ENCODE measurements at places on chromosomes 7 and 10.

DNA sequence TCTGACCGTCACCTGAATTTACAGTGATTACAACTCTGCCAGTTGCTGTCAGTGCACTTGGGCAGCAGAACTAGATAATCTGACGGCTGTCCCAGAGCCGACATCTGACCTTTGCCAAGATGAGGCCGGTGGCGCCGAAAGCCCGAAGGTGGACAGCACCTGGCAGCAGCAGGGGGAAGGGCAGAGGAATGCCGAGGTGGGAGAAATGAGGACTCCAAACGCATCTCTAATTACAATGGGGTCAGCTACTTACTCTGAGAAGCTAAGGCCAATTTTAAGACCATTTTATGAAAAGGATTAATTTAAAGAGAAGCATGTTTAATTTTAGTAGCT is 33.8 kb downstream of the TRIM8 start:
- no peak for DNase-seq

GRCh38 chr7:139947021-139947420 is 115.7 kb downstream of the PARP12 start:
- DNase-seq = no peak

- DNase-seq = peak; percentile 15
Measured at GRCh38 chr7:30642789-30643188, 39.5 kb downstream of the CRHR2 start.

DNA sequence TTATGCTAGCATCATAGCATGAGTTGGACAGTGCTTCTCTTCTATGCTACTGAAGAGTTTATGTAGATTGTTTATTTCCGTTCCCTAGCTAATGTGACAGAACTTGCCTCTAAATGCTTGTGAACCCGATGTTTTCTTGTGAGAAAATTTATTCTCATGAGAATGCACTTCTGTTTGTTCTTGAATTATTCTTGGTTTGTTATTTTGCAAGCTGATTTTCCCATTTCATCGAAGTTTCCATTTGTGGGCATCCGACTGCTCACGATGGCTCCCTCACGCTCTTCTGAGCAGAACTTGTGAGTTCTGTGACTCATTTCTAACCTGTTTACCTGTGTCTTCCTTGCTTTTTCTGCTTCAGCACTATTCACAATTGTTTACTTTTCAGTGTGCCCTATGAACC is 59.9 kb downstream of the WDFY4 start:
- no peak for DNase-seq

DNA sequence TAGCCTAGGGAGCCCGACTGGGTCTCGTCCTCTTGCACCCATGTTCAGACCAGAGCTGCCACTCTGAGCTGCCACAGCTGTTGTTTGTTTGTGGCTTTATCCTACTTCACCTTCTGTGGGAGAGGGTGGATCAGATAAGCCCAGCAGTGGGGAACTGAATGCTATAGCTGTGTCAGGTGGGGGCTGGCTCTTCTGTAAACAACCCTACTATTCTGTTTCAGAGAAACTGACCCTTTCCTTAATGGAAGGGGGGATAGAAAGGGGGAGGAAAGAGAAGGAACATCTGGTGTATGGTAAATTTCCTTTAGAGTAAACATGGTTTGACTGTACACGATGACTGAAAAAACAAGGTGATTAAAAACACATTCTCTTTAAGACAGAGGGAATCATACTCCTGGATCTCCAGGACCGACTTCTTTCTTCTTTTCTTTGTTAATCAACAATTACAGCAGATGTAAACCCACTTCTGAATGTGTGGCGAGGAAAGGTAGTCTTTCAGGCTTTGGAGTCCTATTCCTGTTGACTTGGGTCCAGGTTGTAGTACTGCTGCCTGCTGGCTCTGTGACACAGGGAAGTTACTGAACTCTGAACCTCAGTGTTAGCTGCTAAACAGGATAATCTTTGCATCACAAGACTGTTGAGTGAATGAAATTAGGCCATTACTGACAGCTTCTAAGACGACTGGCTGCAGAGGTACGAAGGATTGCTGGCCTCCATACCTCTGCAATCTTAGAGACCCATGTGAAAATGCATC is 6.0 kb downstream of the PRXL2A start:
- peak; percentile 19 for DNase-seq

- no peak for DNase-seq
Measured at GRCh38 chr10:133227256-133227655, 2.8 kb upstream of the UTF1 start.

DNA sequence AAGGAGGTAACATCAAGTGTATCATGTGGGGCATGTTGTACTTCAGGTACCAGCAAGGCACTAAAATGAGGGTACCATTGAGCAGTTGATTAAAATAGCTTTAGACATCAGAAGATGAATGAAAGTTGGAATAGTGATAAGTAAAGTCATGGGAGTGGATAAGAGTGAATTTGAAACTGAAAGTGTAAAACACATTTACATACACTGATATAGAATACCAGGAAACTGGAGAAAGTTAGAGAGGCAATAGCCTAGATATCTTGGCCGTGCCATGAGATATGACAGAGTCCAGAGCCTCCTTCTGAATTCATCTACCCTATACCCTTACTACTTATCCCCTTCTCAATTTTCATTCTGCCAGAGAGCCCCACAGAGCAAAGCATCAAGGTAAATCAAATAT is 76.6 kb downstream of the GRM3 start:
- DNase-seq = no peak

DNA sequence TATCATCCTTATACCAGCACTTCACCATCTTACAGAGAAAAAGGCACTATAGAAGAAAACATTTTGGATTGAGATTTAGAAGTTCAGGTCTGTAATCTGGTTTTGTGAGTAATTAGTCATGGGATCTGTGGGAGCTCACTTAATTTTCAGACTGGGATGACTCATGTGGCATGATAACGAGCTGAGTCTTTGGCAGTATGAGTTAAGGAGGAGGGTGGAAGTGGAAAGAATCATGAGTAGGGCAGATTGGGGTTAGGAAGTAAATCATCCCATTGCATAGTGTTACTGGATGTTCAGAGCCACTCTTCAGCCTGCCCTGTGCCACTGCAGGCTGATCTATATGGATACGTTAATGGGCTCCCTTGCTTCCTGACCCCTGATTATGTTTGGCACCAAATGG is 64.9 kb downstream of the ZNF92 start:
- DNase-seq = no peak

DNA sequence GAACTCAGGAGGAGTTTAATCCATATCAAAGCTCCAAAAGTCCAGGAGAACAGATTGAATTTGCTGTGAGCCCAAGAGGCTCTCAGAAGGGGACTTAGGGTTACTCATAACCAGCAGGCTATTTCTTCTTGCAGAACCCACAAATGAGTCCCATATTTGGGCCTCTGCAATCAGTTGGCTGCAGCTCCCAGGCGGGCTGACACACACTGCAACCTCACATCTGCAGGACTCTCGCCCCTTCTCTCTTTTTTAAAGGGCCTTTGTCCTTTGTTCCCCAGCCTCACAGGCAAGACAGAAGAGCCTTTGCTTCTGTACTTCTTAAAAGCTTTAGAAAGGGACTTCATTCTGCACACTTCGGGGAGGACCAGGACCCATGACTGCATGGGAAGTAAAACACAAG is 26.7 kb downstream of the CREB3L2 start:
- DNase-seq = no peak

DNA sequence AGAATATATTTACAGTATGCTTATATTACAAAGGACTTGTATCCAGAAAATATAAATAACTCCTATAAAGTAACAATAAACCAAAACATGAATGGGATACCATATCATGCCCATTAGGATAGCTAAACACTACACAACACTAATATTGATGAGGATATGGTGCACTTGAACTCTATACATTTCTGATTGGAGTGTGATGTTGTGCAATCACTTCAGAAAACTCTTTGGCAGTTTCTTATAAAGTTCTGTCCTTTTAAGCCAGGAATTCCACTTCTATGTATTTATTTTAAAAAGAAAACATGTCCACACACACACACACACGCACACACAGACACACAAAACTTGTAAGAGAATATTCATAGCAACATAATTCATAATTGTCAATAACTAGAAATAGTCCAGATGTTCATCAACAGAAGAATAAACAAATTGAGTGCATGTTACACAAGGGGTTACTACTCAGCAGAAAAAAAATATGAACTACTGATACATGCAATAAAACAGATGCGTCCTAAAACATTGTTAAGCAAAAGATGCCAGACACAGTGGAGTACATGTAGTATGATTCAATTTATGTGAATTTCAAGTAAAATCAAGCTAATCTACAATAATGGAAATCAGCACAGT is 416.0 kb downstream of the PLXDC2 start:
- DNase-seq = no peak

- DNase-seq = no peak
Measured at GRCh38 chr7:42469341-42469740, 232.3 kb upstream of the GLI3 start.

DNA sequence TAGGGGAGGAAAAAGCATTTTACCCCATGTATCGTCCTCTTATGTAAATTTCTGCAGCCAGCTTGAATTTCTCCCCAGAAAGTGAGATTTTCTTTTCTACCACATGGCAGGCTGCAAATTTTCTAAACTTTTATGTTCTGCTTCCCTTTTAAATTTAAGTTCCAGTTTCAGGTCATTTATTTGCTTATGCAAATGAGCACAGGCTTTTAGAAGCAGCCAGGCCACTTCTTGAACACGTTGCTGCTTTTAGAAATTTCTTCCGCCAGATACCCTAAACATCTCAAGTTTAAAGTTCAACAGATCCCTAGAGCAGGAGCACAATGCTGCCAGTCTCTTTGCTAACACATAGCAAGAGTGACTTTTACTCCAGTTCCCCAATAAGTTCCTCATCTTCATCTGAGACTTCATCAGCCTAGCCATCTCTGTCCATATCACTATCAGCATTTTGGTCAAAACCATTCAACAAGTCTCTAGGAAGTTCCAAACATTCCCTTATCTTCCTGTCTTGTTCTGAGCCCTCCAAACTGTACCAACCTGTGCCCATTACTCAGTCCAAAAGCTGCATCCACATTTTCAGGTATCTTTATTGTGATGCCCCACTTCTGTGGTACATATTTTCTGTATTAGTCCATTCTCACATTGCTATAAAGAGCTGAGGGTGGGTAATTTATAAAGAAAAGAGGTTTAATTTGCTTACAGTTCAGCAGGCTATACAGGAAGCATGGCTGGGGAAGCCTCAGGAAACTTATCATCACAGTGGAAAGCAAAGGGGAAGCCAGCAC is 16.3 kb downstream of the EZH2 start:
- DNase-seq = no peak
